NCI-H1048 (cell line): ENCODE measurements at places on chromosomes 1 and 21.

GRCh38 chr1:64173336-64173940 is 30.0 kb upstream of the UBE2U start:
- DNase-seq: no peak

GRCh38 chr21:42781971-42782722 is 97.2 kb downstream of the WDR4 start:
- no peak for DNase-seq

DNA sequence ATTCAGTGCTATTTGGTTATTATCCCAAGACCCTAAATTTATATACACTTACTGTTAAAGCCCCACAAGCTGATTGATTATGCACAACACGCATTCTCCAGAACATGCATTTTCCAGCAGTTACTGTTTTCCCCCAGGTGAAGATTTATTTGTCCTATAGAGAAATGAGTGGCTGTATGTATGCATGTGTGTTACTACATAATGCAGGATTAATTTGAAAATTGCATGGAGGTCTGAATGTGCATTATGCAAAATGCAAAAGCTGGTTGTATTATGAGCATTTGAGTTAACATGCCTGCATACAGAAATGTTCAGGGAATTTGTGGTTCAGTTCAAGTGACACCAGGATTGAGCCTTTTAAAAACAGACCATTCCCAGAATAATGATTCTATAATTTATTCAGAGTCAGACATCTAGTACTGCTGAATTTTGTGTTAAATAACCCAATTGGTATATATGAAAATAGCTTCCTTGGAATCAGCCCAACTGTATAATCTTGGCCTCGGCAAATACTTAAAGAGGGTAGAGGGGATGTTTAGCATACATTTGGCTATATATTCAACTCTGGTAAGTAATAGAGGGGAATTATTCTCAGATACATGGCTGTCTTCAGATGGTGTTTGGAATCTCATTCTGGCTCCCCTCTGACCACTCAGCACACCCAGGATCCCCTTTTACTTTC is 320.0 kb downstream of the HHAT start:
- DNase-seq: no peak

DNA sequence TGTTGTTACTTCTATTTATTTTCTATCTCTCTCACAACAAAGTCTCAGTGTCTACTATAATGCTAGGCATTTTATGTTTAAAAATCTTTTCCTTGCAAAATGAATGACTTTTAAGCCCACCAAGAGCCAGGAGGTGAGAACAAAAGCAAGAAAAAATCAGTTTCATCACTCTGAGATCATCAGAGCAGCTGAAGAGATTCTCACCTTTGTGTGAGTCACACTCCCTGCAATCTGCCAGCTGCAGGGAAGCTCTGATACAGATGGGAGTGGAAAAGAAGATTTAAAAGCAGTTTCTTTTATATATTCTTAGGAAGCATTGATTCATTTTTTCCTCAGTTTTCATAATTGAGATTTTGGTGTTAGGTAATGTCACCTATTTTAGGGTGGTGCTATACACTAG is 107.6 kb downstream of the LHX9 start:
- no peak for DNase-seq

GRCh38 chr1:161733526-161733925 is 12.2 kb downstream of the FCRLB start:
- DNase-seq: no peak

- no peak for DNase-seq
Measured at GRCh38 chr1:93675271-93675670, 6.4 kb downstream of the BCAR3 start.

DNA sequence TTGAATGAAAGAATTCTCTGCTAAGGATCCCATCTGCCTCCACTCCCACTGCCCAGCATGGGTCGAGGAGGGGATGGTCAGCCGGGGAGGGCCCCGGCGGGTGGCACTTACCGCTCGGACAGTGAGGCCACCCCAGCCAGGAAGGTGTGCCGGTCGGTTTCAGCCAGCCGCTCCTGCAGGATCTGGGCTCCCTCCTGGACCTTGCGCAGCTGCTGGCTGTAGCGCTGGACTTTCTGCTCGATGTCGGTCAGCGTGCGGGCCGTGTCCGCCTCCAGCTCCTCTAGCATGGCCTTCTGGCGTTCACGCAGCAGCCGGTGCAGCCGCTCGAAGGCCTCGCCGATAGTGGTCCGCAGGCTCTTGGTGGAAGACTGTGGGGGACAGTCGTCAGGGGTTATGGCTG is 22.3 kb downstream of the TRIM62 start:
- no peak for DNase-seq

DNA sequence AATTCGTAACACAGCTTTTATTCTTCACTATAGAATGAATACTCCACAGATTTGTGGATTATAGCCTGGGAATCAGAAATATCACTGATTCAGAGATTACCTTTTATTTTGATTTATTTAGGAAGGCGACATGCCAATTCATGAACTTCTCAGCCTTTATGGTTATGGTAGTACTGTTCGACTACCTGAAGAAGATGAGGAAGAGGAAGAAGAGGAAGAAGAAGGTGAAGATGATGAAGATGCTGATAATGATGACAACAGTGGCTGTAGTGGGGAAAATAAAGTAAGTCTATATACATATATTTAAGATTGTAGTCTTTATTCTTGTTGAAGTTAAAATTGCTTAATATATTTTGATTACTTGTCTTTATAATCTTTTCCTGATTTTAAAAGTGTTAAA is 33.1 kb downstream of the MIER1 start:
- DNase-seq: no peak

GRCh38 chr1:102942324-102942723 is 166.0 kb downstream of the COL11A1 start:
- no peak for DNase-seq

DNA sequence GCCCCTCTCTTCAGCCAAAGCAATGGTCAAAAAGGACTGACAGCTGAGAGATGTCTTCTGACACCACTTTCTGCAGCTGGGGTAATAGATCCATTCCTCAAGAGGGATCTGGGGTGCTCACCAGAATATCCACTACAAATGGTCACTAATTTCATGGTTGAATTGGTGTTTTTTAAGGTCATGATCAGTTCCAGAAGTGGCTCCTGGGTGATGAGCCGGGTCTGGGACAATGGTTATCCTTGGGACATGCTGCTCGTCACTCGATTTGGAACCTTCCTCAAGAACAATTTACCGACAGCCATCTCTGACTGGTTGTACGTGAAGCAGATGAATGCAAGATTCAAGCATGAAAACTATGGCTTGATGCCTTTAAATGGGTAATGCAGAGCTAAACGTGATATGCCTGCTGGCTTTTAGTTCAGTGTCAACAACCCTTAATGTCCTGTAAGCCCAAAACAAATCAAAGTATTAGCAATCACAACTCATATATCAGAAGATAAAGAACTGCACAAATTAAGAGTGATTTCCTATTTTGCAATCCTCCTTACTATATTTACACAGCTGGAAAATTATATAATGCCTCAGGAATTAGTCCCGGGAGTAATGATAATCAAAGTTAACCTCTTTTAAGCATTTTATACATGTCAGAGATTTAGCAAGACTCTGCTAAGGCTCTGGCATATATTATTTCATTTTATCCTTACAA is 20.1 kb downstream of the FMO3 start:
- DNase-seq: no peak

GRCh38 chr21:20186186-20186585 is 812.0 kb upstream of the NCAM2 start:
- no peak for DNase-seq

- DNase-seq: no peak
Measured at GRCh38 chr1:236168716-236169429, 26.5 kb downstream of the GPR137B start.

DNA sequence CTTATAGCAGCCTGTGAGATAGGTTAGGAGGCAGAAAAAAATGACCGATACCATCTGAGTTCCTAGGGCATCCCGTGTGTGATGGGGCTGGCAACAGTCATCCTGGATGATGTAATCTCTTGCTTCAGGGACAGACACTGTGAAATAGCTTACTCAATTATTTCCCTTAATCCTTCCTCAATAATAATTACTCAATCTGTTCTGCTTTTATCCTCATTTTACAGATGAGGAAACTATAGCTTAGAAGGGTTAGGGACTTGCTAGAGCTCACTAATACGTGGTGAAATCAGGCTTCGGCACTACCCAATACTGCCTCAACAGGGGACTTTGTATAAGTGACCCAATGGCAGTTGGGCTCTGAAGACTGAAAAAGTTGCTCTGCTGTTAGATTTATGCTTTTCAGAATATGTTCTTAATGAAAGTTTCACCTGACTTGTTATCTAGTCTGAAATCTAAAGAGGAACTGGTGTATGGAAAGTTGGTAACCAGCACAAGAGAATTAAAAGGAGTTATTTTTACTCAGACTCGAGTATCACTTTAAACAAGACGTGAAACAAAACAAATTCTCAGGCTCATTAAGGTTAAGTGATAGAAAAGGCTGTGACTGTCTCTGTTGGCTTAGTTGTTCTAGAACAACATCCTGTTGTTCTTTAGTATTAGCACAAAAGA is 14.4 kb downstream of the CD55 start:
- no peak for DNase-seq

GRCh38 chr21:44549525-44550211 is 1.6 kb downstream of the KRTAP10-2 start:
- no peak for DNase-seq

- DNase-seq: no peak
Measured at GRCh38 chr1:243520831-243521230, 265.0 kb downstream of the SDCCAG8 start.

- no peak for DNase-seq
Measured at GRCh38 chr1:163531345-163531744, 209.6 kb downstream of the NUF2 start.

GRCh38 chr1:50123071-50123470 is 14.4 kb downstream of the ELAVL4 start:
- DNase-seq: no peak

DNA sequence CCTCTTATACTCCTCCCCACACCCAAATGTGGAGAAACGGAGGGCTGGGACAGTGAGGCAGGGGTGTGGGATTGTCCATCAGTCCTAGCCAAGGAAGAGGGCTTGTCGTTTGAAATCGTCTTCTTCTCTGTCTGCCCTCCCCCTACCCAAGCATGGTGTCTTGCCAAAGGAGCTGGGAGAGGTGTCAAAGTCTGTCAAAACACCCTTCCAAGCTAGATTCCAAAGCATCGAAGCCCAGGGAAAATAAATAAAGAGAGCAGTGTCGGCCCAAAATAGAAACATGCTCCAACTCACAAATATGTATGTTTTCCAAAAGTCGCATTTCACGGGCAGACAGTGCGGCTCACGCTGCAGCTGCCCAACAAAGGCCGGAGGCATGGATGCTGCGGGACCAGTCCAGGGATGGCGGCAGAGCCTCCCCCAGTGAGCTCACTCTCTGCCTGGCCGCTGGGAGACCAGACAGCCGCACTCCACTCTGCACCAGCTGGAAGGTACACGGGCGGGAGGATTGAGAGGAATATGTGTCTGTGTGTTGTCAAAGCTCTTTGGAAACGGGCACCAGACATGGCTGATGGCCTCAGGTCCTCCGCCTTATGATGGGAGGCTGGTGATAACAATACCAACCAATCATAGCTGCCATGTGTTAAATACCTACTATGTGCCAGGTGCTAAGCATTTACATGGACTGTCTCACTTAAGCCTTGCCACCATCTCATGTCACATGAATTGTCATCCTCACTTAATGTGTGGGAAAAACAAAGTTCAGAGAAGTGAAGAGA is 3.9 kb downstream of the DISP3 start:
- no peak for DNase-seq

- no peak for DNase-seq
Measured at GRCh38 chr1:243489681-243490546, 234.1 kb downstream of the SDCCAG8 start.

- DNase-seq: peak; percentile 33
Measured at GRCh38 chr1:117339866-117340700, 27.2 kb upstream of the MAN1A2 start.

DNA sequence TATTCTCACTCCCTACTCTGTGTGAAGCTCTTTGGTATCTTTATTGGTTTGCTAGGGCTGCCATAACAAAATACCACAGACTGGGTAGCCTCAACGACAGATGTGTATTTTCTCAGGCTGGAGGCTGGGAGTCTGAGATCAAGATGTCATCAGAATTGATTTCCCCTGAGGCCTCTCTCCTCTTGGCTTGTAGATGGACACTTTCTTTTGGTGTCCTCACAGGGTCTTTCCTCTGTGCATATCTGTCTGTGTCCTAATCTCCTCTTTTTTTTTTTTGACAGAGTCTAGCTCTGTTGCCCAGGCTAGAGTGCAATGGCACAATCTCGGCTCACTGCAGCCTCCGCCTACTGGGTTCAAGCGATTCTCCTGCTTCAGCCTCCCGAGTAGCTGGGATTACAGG is 71.4 kb upstream of the KCNJ6 start:
- no peak for DNase-seq

DNA sequence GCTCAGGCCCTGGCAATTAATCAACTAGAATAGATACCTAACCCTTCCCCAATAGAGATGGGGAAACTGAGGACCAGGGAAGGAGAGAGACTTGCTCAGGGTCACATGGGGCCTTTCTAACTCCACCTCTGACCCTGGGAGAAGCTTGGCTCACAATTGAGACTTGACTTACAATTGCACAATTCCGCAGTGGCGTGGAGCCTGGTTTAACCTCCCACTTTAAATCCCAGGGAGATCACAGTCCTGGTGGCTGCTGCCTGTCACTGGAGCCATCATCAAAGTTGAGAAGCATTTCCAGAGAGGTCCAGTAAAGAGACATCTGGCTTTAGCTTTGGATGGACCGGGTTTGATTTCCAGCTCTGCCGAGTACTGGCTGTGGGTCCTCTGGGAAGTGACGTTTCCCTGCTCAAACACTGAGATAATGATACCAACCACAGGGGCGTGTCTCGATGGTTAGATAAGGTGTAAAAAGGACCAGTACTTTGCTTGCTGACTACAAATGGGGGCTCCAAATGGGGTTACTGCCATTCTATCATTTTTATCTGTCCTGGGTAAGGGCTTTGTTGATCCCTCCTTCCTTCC is 39.3 kb downstream of the TRIM62 start:
- no peak for DNase-seq

- DNase-seq: no peak
Measured at GRCh38 chr1:206784471-206784903, 12.2 kb upstream of the IL10 start.

- DNase-seq: no peak
Measured at GRCh38 chr1:87830432-87830978, 501.8 kb downstream of the LMO4 start.

DNA sequence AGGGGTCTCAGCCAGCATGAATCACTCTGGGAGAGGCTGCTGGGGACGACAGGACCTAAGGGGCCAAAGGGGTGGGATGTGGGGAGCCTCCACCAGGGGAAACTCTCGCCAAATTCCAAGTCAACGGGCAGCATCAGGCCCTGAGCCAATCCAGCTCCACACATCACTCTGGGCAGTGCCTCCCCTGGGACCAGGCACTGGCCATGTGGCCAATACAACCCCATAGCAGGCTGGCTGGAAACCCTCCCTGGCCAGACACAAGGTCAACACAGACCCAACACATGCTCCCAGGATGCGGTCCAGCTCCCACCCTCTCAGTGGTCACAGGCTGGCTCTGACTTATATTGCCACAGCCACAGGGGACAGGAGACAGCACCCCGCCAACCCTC is 60.0 kb downstream of the MEGF6 start:
- DNase-seq: no peak

DNA sequence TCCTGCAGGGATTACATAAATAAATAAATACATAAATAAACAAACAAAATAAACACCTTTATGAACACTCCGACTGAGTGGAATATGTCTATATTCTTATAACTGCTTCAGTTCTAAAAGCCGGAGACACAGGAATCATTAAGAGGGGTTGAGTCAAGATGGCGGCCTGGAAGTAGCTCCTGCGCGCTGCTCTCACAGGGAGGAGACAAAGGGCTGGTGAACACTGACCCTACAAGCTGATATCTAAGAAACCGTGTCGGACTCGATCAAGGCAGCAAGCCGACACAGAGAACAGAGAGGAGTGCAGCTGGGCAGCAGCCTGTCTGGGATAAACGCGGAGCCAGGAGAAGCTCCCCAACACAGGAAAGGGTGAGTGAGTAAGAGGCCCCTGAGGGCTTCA is 1098.6 kb upstream of the NCAM2 start:
- no peak for DNase-seq
